ENCODE measurements at places on chromosomes 16 and 17. TPM values are rescaled to one million over a fixed set of nuclear protein-coding genes. Genes with fewer than 3 reads are reported as not detected.

IRX6 gene
- 0.13 TPM for total RNA-seq

DNA sequence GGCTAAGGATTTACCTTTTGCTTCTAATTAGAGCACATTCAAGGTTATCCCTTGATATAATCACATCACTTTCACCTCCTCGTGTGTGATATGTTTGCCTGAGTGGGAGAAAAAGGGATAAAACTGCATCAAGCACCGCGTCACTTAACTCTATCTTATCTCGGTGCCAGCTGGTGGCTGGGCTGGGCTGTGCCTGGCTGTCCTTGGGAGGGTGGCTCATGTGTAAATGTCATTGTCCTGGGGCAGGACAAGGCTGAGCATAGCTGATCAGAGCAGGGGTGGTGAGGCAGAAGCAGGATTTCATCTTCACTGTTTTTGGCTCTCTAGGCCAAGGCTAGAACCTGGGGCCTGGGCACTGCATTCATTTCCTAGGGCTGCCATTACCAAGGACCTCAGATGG is 105.3 kb downstream of the RAP1GAP2 start:
- no peaks in the 10 kb centered on the region for H3K27me3 ChIP-seq
- H3K27ac ChIP-seq, result no peak overlapping the region
- no peaks in the 10 kb centered on the region for H3K4me1 ChIP-seq
- H3K4me3 ChIP-seq, result no peak overlapping the region
- DNase-seq, result peak; percentile 38
- no peaks in the 10 kb centered on the region for H3K36me3 ChIP-seq

ZNRF1 gene
- 24.4 TPM for total RNA-seq

DNA sequence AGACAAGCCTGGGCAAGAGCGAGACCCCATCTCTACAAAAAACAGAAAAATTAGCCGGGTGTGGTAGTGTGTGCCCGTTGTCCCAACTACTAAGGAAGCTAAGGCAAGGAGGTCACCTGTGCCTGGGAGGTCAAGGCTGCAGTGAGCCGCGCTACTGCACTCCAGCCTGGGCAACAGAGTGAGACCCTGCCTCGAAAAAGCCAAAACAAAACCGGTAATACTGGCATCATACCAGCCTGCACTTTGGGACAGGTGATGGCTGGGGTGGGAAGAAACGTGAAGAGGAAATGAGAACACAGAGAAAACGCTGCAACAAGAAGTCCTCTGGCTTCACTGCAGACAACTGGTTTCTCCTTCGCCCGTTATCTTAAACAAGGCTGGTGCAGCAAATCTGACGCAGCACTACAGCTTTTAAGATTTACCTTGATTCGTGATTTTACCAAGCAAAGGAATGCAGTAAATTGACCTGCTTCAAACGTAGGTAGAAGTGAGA is 725 bp upstream of the CASC3 start:
- peak overlapping the region; percentile 92 for H3K27ac ChIP-seq
- peaks cover 9% of the 10 kb centered on the region for H3K4me1 ChIP-seq
- peak; percentile 56 for DNase-seq
- H3K36me3 ChIP-seq, result no peaks in the 10 kb centered on the region

DNA sequence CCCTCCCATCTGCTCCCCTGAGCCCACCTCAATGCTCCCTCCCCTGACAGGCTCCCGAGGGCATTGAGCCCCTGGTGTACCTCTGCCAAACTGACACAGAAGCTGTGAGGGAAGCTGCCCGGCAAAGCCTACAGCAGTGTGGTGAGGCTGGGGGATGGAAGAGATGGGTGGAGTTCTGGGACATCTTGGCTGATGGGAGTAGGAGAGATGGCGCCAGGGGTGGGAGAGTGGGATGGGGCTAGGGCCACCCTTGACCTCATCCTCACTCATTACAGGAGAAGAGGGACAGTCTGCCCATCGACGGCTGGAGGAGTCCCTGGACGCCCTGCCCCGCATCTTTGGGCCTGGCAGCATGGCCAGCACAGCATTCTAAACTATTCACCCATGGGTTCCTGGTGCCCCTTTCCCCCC is 16.2 kb upstream of the CTCF start:
- H3K4me3 ChIP-seq, result no peak overlapping the region
- H3K4me1 ChIP-seq, result peaks cover 17% of the 10 kb centered on the region
- H3K27ac ChIP-seq, result no peak overlapping the region
- no peaks in the 10 kb centered on the region for H3K27me3 ChIP-seq
- peaks cover 58% of the 10 kb centered on the region for H3K36me3 ChIP-seq

- no peaks in the 10 kb centered on the region for H3K27me3 ChIP-seq
- peaks cover 10% of the 10 kb centered on the region for H3K4me1 ChIP-seq
- peaks cover 4% of the 10 kb centered on the region for H3K36me3 ChIP-seq
- H3K4me3 ChIP-seq, result no peak overlapping the region
Observed at GRCh38 chr17:57302690-57303465, 46.6 kb downstream of the MSI2 start.

- H3K4me3 ChIP-seq, result peak overlapping the region; percentile 28
- H3K27ac ChIP-seq, result peak overlapping the region; percentile 96
- no peaks in the 10 kb centered on the region for H3K27me3 ChIP-seq
- peaks cover 53% of the 10 kb centered on the region for H3K4me1 ChIP-seq
- H3K36me3 ChIP-seq, result no peaks in the 10 kb centered on the region
Observed at GRCh38 chr17:57954397-57955182, 622 bp downstream of the CUEDC1 start.

DNA sequence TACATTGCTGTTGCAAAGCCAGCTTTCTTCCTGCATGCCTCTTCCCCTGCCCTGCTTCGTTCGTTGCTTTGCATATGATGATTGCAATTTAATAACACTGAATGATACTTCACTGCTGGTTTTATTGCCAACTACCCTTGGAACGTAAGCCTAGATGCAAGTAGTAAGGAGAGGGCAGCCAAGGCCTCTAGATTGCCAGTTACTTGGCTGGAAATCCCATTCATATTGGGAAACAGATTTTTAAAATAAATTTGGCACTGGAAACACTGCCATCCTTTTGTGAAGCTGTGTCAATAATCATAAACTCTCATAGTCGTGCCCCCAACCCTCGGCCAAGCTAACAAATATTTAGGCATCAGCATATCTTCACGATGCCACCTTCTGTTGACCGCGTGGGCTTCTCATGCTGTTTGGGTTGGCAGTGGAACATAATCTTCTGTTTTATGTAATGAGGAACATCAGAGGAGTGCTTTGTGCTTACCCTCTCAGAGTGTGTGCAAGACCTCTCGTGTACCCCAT is 86.5 kb downstream of the MAP2K6 start:
- no peaks in the 10 kb centered on the region for H3K27me3 ChIP-seq
- H3K27ac ChIP-seq, result no peak overlapping the region
- H3K4me3 ChIP-seq, result no peak overlapping the region
- no peaks in the 10 kb centered on the region for H3K4me1 ChIP-seq
- no peak for DNase-seq

GRCh38 chr16:70758786-70759185 is 42.2 kb downstream of the VAC14 start:
- peaks cover 4% of the 10 kb centered on the region for H3K4me1 ChIP-seq
- H3K27me3 ChIP-seq, result no peaks in the 10 kb centered on the region
- DNase-seq, result no peak
- H3K36me3 ChIP-seq, result peaks cover 36% of the 10 kb centered on the region
- no peak overlapping the region for H3K4me3 ChIP-seq
- H3K27ac ChIP-seq, result no peak overlapping the region

DNA sequence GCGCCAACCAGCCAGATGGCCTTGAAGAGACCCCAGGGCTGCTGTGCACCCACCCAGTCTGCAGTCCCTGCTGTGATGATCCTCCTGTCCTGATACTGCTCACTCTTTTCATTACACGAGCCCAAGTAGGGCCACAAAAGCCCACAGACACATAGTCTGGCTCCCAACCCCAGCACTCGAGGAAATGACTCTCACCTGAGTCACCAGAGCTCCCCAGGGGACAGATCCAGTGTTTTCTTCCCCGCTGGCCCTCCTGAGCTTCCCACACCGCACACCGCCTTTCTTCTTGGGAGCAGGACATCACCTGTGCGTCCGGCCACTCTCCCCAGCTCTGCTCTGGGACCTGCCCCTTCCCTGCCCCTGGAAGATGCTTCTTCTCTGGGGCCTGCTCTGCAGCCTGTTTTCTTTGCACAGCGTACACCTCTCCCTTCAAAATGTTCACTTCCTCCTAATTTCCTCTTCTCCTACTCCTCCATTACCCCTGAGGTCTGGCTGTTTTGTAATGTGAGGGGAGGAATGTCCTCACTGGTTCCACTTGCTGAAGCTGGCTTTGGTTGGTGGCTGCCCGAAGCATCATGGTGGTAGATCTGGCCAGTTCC is 2.0 kb upstream of the SCN4A start:
- no peak for DNase-seq
- H3K4me1 ChIP-seq, result no peaks in the 10 kb centered on the region
- no peak overlapping the region for H3K4me3 ChIP-seq
- no peak overlapping the region for H3K27ac ChIP-seq

DNA sequence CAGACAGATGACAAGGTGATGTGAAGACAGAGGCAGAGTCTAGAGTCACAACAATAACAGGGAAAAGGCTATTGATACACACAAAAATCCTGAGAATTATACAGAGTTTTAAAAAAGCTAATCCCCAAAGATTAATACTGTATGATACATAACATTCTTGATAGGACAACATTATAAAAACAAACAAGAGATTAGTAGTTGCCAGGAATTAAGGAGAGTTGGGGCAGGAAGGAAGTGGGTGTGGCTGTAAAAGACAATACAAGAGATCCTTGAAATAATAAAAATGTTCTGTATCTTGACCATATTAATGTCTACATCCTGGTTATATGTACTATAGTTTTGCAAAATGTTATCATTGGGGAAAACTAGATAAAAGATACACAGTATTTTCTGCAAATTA is 309.5 kb upstream of the PMFBP1 start:
- no peaks in the 10 kb centered on the region for H3K27me3 ChIP-seq
- H3K4me3 ChIP-seq, result no peak overlapping the region
- no peaks in the 10 kb centered on the region for H3K36me3 ChIP-seq
- H3K27ac ChIP-seq, result no peak overlapping the region
- DNase-seq, result no peak

TBC1D3C gene
- not detected for total RNA-seq

DNA sequence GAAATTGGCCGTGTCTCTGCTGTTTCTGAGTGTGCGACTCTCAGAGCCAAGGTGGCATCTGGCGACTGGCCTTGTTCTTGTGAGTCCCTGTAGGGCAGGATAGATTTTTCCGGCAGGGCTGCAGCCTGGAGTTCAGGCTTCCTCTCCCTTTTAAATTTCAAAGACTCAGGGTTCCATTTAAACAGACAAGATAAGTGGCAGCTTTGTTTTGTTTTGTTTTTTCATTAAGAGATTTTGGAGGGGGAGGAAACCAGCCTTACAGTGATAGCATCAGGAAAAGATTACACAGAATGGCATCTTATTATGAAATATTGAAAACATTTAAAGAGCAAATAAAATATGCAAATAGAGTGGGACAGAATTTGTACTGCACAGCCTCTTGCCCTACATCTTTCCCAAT is 151.3 kb downstream of the RPTOR start:
- no peak overlapping the region for H3K4me3 ChIP-seq
- no peaks in the 10 kb centered on the region for H3K27me3 ChIP-seq
- H3K36me3 ChIP-seq, result no peaks in the 10 kb centered on the region
- peaks cover 38% of the 10 kb centered on the region for H3K4me1 ChIP-seq
- peak overlapping the region; percentile 88 for H3K27ac ChIP-seq

- H3K4me3 ChIP-seq, result no peak overlapping the region
- no peaks in the 10 kb centered on the region for H3K36me3 ChIP-seq
- H3K4me1 ChIP-seq, result no peaks in the 10 kb centered on the region
- H3K27me3 ChIP-seq, result no peaks in the 10 kb centered on the region
- DNase-seq, result no peak
Observed at GRCh38 chr16:64711026-64711425, 410.8 kb downstream of the CDH11 start.

GRCh38 chr16:1691276-1691675 is 13.2 kb downstream of the JPT2 start:
- no peaks in the 10 kb centered on the region for H3K4me1 ChIP-seq
- H3K27me3 ChIP-seq, result no peaks in the 10 kb centered on the region
- H3K27ac ChIP-seq, result peak overlapping the region; percentile 31

DNA sequence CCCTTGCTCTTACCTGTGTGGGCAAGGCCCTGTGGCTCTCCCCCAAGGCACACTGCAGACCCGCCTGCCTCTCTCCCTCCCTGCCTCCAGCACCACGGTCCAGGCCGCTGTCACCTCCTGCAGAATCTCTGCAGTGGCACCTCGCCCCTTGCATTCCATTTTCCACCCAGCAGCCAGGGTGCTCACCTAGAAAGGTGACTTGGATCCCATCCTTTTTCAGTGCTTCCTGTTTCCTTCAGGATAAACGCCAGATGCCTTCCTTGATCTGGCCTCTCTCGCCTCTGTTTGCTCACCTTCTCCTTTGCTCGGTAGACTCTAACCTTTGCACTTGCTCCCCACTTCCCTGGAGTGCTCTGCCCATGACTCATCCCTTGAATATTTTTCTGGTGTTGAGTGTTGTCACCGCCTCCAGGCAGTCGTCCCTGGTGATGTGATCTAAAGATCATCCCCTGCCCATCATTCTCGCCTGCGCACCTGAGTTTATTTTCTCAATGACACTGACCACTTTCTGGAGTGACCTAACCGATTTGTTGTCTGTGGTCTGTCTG is 79.2 kb upstream of the LGALS9 start:
- H3K27me3 ChIP-seq, result no peaks in the 10 kb centered on the region
- DNase-seq, result no peak
- H3K4me1 ChIP-seq, result peaks cover 35% of the 10 kb centered on the region
- H3K27ac ChIP-seq, result no peak overlapping the region
- H3K36me3 ChIP-seq, result no peaks in the 10 kb centered on the region

LRRC37A gene
- total RNA-seq, result 0.52 TPM

GRCh38 chr16:66970775-66971720 is 10.0 kb downstream of the CES3 start:
- H3K36me3 ChIP-seq, result no peaks in the 10 kb centered on the region
- no peak overlapping the region for H3K4me3 ChIP-seq
- H3K4me1 ChIP-seq, result peaks cover 5% of the 10 kb centered on the region
- DNase-seq, result no peak

GP2 gene
- total RNA-seq, result not detected

- H3K4me1 ChIP-seq, result no peaks in the 10 kb centered on the region
- no peak overlapping the region for H3K27ac ChIP-seq
- no peaks in the 10 kb centered on the region for H3K36me3 ChIP-seq
- no peak overlapping the region for H3K4me3 ChIP-seq
- H3K27me3 ChIP-seq, result peaks cover 3% of the 10 kb centered on the region
Observed at GRCh38 chr16:27920391-27920891, 143.1 kb downstream of the GSG1L start.

- no peaks in the 10 kb centered on the region for H3K36me3 ChIP-seq
- no peaks in the 10 kb centered on the region for H3K27me3 ChIP-seq
- peaks cover 12% of the 10 kb centered on the region for H3K4me1 ChIP-seq
- no peak overlapping the region for H3K4me3 ChIP-seq
- DNase-seq, result peak; percentile 39
- no peak overlapping the region for H3K27ac ChIP-seq
Observed at GRCh38 chr17:68399638-68400403, 57.5 kb downstream of the WIPI1 start.

- peaks cover 23% of the 10 kb centered on the region for H3K4me1 ChIP-seq
- H3K36me3 ChIP-seq, result no peaks in the 10 kb centered on the region
- no peak overlapping the region for H3K27ac ChIP-seq
- H3K27me3 ChIP-seq, result no peaks in the 10 kb centered on the region
- no peak overlapping the region for H3K4me3 ChIP-seq
- DNase-seq, result no peak
Observed at GRCh38 chr16:726188-726437, 130 bp downstream of the CCDC78 start.

Data from adrenal gland (tissue), 19 donors.